Hematopoietic multipotent progenitor cell treated with erythropoietin and hydrocortisone succinate and interleukin-3 and kit ligand, for 6 days (in vitro differentiated cells): ENCODE measurements at places on chromosomes 3 and 15.

- no peak for DNase-seq
Measured at GRCh38 chr15:91622711-91623342, 230.7 kb upstream of the SLCO3A1 start.

DNA sequence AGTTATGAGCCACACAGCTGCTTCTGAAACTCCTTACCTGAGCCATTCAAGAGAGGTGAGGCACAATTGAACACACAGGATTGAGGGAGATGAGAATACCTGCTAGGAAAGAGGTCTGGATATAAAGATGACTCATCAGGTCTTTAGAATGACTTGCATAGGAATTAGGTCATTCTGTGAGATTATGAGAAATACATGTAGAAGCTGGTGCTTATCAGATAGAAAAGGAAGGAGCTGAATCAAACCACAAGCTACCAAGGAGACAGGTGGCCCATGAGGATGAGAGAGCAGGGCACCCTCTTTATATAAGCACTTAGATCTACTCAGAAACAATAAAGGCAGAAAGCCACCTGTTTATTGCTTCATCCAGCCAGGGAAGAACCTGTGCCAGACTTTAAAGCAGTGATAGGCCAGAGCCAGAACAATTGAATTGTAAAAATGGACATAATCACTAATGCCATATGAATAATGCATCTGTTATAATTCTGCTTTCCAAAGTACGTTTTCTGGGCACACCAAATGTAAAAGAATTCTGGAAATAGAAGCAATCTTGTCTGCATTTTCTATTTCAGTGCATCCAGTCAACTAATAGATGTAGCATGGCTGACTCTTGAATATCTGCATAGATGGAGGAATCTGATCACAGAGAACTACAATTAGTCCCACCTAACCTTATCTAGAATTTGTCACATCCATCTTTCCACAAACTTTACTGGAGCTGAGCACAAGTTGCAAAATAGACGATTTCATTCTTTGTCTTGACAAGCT lies 74.9 kb downstream of the PIK3R4 start:
- peak; percentile 45 for DNase-seq

- no peak for DNase-seq
Measured at GRCh38 chr15:64536244-64536836, 76.0 kb downstream of the ZNF609 start.

DNA sequence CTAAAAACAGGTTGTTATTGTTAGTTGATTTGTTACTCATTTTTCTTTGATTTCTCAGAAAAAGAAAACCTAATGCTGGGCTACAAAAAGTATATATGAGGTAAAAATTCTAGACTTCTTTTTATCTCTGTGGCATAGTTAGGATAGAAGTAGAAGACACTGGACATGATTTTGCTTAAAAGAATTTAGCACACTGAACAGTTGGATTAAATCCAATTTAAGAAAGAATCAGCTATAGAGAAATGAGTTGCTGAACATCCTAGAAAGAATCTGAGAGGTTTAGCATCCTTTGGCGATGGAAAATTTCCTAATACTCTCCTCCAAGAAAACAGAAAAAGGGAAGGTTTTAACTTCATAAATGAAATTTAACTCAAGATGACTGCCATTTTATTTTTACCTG lies 259.7 kb downstream of the TBL1XR1 start:
- no peak for DNase-seq

DNA sequence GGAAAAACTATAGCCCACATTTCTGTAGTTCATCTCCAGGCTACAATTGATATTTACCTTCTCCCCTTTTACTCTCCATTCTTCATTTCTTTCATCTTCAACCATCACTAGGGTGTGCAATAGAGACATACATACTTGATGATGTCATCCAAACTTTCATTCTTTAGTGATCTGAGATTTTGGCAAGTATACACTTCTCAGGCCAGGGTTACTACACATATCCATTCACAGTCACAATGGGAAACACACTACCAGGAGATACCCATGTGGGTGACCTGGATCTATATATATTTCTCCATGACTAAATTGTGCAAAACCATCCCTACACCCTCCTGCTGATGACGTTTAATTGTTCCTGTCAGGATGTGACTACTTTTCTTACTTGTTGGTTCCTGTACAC lies 769.5 kb upstream of the DPPA4 start:
- DNase-seq, result no peak

DNA sequence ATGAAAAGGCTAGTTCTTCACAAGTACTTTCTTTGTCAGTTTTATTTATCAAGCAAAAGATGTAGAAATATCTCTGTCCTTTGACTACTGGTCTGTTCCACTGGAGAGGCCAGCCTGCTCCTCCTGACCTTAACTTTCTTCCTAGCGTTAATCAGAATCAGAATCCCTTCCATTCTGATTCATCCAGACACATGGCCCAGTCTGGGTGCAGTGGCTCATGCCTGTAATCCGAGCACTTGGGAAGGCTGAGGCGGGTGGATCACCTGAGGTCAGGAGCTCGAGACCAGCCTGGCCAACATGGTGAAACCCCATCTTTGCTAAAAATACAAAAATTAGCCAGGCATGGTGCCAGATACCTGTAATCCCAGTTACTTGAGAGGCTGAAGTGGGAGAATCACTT lies 32.0 kb upstream of the MANF start:
- no peak for DNase-seq

GRCh38 chr15:84782346-84782745 lies 34.0 kb downstream of the ZNF592 start:
- no peak for DNase-seq
